Kidney (tissue), 22 donors: ENCODE measurements at places on chromosomes 7 and 10. TPM values are rescaled to one million over a fixed set of nuclear protein-coding genes. Genes with fewer than 3 reads are reported as not detected.

- no peak for DNase-seq
Measured at GRCh38 chr7:50826371-50827172, 43.9 kb upstream of the GRB10 start.

CDNF gene
- total RNA-seq = 2.1 TPM

PRKAR2B gene
- 6.9 TPM for total RNA-seq

GRCh38 chr7:71270558-71270957 lies 138.6 kb downstream of the GALNT17 start:
- no peak for DNase-seq

GRCh38 chr7:12921751-12922345 lies 234.4 kb downstream of the ARL4A start:
- DNase-seq = no peak

- no peak for DNase-seq
Measured at GRCh38 chr7:132397070-132397469, 179.2 kb downstream of the PLXNA4 start.

- no peak for DNase-seq
Measured at GRCh38 chr7:26318921-26319320, 27.3 kb downstream of the SNX10 start.

PDE1C gene
- total RNA-seq = 5.5 TPM
